ENCODE measurements at places on chromosomes 1 and 21.
A peak's percentile ranks its signal among the peaks of the same experiment; 100 is the strongest.

- DNase-seq: no peak
Observed at GRCh38 chr1:85911742-85912141, 203.5 kb upstream of the ZNHIT6 start.

- no peak for DNase-seq
Observed at GRCh38 chr1:228332797-228333738, 73.6 kb downstream of the TRIM11 start.

DNA sequence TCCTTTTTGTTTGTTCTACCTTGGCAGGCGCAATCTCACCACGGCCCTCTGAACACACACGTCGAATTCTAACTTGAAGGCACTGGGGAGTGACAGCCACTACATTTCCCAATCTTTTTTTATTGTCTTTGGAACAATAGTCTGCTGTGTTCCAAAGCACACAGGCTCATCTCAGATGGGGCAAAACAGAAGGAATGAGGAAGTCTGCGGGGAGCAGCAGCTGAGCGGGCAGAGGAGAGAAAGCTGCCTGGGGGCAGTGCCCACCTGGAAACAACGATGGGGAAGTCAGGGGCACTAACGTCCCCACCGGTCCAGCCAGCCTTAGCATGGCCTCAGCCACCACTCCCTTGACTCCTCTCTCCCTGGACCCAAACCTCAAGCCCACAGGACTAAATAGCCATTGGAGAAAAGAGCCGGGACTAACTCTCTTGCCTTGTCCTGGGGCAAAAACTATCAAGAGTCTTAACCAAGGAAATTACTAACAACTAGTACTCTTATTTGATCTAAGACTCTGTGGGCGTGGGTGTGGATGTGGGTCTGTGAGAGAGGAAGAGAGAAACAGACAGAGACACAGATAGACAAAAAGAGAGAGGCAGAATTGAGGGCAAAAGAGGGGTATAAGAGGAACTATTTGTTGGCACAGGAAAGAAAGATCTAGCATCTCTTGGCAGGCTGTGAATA, 34.2 kb downstream of the SYF2 start:
- DNase-seq: no peak

- no peak for DNase-seq
Observed at GRCh38 chr1:175331891-175332290, 139.3 kb upstream of the KIAA0040 start.

- DNase-seq: no peak
Observed at GRCh38 chr1:213484333-213484732, 433.3 kb downstream of the RPS6KC1 start.

GRCh38 chr1:24120965-24121364, 9.0 kb upstream of the MYOM3 start:
- no peak for DNase-seq

DNA sequence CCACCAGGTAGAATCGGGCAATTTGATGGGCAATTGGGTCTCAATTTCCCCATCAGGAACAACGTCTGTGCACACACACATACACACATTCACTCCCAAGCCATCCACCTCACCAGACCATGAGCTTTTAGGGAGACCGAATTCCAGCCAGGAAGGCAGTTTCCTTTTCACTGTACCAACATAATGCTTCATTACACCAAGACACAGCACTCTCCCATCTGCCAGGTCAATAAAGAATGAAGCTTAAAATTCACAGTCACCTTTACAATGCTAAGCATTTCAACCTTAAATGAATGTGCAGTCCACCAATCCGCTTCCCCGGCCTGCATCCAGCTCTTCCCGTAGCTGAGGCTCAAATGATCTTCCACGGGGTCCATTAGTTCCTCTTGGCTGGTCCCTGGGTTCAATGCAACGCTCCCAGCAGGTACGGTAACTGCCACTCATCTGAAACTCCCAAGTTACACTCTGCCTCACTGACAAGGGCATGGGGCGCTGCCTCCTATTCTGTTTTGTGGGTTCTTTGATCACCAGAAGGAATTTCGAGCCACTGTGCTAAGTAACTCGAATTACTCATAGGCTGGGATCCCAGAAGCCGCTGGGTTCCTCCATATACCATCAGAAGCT, 105.0 kb downstream of the SIM2 start:
- DNase-seq: no peak

- DNase-seq: no peak
Observed at GRCh38 chr1:68623700-68624099, 126.8 kb upstream of the DEPDC1 start.

DNA sequence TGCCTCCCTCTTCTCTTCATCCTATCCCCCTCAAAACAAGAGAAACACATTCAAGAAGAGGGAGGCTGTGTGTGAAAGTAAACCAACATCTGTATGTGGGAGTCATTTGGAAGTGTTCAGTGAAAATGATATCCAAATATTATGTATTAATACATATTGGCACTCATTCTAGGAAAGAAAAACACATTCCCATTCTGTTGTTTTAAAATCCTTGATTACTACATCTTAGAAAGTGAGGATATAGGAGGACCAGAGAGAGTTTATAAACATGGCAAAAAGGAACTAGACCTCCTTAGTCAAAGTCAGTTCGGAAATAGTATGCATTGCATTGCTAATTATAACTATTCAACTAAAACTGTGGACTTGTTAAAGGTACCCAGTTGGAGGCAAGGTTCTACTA, 786.6 kb downstream of the ADGRL2 start:
- DNase-seq: no peak

GRCh38 chr1:228144193-228144992, 4.3 kb downstream of the GUK1 start:
- DNase-seq: no peak

DNA sequence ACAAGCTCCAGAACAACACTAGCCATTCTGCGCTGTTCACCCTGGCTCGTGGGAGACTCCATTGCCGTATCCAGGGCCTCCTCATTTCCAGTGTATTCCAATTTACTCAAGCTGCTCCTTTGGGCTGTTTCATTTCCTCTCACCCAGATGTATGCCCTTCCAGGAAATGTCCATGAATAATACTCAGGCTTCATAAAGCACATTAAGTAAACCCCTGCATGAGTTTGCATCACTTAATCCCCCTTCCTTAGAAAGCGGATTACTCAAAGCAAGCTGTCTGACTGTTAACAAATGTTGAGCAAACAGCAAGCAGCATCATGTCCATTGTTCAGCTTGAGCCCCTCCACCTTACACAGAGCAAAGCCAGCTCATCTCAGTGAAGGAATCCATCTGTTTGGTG, 403.6 kb upstream of the PBX1 start:
- no peak for DNase-seq

DNA sequence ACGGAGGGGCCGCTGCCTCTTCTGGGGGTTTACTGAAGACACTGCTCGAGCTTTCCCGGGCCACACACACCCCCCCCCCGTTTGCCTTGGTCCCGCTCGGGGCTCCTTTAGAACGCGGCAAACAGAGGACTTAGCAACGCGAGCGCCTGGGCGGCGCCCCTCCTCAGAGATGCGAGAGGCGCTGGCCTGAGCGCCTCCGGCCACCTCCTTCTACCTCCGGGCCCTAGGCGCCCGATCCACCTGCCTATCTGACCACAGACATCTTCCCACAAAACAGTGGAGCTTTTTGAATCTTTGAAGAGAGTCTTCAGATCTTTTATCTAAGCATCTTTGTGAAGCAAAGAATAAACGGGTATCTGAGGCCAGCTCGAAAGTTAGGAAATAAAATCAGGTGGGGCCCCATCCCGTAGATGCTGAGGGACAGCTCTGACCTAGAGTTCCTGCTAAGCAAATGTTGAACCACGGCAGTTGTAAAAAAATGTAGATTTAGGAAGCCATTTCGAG, 436 bp upstream of the TTLL7 start:
- DNase-seq: no peak

GRCh38 chr1:66834926-66835325, 33.9 kb upstream of the INSL5 start:
- no peak for DNase-seq

- no peak for DNase-seq
Observed at GRCh38 chr21:44893948-44894656, 20.6 kb upstream of the PTTG1IP start.

- no peak for DNase-seq
Observed at GRCh38 chr1:53076165-53076564, 14.2 kb downstream of the PODN start.

DNA sequence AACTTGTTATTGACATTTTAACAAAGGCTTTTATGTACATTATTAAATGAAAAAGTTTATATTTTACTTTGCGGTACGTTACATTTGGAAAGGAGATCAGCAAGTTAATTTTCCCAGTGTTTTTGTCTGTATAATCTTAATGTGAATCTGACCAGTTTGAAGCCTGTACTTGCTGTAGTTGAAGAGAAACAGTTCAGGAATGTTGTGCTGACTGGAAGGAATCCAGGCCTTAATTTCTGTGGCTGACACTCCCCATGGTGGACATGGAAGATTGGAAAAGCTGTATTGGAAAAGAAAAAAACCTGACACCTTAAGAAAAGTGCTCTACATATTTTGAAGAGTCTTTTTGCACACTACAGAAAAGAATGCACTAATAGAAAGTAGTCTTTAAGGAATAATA, 15.5 kb downstream of the LEPR start:
- DNase-seq: no peak

DNA sequence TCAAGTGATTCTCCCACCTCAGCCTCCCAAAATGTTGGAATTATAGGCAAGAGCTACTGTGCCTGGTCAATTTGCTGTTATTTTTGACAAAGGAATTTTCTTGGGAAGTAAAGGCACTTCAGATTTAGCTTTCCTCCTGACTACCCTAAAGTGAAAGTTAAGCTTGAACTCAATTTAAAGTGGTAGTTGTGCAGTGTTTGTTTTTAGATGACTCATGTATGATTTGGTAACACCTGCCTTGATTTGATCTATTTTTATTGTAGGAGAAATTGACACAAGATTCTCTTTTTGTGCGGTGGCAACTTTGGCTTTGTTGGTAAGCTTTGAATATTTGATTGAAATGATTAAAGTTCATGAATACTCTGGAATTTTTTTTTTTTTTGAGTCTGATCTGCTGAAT, 5.0 kb downstream of the RABGGTB start:
- DNase-seq: peak; percentile 13

- DNase-seq: no peak
Observed at GRCh38 chr1:76144247-76144646, 69.7 kb downstream of the ST6GALNAC3 start.

GRCh38 chr1:65429806-65430205, 9.3 kb downstream of the LEPR start:
- no peak for DNase-seq

GRCh38 chr1:88398338-88398737, 285.7 kb upstream of the PKN2 start:
- DNase-seq: no peak

GRCh38 chr1:76820028-76820427, 47.3 kb upstream of the ST6GALNAC5 start:
- DNase-seq: no peak

DNA sequence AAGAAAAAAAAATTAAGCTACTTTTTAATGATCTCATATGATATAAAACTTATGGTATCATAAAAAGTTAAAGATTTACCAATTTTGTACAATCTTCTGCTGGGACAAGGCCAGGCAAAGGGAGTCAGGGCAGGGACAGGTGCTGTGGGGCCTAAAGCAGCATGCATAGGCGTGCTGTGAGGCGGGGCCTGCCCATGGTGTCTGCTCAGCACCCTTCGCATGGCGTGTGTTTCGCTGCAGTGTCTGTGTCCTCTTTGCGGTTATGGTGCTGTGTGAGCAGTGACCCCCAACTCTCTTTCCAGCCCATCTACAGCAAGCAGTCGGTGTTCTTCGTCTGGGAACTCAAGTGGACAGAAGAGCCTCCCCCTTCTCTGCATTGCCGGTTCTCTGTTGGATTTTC, 13.4 kb upstream of the PWP2 start:
- no peak for DNase-seq

All from CD4-positive, alpha-beta T cell treated with Interleukin-21 for 1 hour (primary cell).